AG09319 (cell line): ENCODE measurements at places on chromosomes 1 and 21.

- DNase-seq, result no peak
Measured at GRCh38 chr1:231160895-231161666, 777 bp upstream of the TRIM67 start.

DNA sequence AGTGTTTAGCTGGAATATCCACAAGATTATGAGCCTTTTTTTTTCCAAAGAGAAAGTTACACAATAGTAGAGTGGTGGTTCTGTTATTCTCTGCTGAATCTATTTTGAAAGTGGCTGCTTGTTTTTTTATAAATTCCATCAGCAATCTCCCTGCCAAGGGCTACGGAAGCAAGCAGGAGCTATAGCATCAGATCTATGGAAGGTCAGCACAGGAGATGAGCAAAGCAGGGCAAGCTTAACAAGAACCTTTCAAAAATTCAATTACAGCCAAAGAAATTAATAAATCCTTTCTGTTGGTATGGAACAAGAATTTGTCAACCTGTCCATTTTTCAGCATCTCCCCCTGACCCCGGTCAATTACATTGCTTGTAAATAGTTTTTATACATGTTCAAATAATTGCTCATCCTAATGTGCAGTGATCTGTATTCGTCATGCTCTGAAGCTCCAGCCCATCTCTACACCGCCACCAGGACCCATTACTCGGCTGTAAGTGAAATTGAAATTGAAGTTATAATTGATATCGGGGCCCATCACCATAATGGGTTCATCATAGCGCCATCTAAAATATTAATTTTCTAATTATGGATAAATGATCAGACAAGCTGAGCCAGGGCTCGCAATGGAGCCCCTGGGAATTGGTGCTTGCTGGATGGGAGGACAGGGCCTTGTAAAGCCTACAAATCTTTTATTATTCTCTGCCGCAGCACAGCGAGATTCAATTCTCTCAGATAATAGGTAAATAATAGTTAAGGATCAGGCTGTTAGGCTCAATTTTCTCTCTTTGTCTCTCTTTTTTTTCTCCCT lies 215.1 kb downstream of the ATG4C start:
- DNase-seq, result no peak

DNA sequence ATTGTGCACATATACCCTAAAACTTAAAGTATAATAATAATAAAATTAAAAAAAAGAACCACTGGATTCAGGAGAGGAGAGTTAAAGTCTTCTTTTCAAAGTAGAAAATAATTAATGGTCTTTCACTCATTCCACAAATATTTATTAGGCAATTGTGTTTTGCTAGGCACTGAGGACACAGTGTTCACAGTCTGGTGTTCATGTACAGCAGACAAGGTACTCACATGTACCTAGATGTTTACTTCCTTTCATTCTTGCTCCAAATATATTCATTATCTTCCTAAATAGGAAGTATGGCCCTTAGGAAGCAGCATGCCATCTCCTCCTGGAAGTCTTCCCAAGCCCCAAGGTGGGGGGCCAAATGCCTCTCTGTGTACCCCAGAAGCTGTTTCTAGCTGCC lies 265.0 kb downstream of the NPHP4 start:
- no peak for DNase-seq

- DNase-seq, result no peak
Measured at GRCh38 chr1:21539933-21540332, 30.7 kb downstream of the ALPL start.

GRCh38 chr1:4021136-4021973 lies 121.3 kb upstream of the C1orf174 start:
- no peak for DNase-seq

GRCh38 chr1:116514708-116515525 lies 55.9 kb downstream of the CD58 start:
- no peak for DNase-seq

DNA sequence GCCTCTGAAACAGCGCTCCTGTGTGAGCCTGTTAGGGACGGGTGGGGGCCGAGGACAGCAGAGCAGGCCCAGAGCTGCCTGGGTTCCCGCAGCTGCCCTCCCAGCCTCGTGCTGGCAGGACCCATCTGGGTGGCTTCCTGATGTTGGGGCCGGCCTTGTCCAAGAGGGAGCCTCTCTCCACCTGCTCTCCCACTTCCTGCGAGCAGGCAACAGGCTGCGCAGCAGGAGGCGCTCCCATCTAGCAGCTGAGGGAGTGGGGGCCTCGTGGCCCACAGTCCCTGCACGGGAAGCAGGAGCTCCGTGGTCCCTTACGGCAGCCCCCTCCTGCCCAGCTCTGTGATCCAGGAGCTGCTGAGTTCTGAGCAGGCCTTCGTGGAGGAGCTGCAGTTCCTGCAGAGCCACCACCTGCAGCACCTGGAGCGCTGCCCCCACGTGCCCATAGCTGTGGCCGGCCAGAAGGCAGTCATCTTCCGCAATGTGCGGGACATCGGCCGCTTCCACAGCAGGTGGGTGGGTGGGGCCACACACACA lies 68.0 kb downstream of the TRIM11 start:
- no peak for DNase-seq

- no peak for DNase-seq
Measured at GRCh38 chr1:210250665-210250997, 18.0 kb downstream of the SERTAD4 start.

DNA sequence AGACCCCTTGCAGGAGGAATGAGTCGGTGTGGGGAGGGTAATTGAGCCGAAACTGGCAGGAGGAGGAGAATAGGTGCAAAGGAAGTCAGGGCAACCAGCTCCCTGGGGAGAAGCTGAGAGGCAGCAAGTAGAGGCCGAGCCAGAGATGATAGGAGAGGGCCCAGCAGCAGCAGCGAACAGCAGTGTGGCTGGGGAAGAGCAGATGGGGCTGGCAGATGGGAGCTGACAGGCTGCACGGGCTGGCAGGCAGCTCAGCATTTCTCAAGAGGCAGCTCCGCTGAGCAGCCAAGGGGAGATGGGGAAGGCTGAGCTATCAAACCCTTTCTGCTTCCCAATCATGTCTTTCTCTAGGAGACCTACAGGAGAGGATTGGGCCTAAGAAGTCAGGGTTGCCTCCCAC lies 158.2 kb downstream of the TRIM33 start:
- DNase-seq, result no peak

DNA sequence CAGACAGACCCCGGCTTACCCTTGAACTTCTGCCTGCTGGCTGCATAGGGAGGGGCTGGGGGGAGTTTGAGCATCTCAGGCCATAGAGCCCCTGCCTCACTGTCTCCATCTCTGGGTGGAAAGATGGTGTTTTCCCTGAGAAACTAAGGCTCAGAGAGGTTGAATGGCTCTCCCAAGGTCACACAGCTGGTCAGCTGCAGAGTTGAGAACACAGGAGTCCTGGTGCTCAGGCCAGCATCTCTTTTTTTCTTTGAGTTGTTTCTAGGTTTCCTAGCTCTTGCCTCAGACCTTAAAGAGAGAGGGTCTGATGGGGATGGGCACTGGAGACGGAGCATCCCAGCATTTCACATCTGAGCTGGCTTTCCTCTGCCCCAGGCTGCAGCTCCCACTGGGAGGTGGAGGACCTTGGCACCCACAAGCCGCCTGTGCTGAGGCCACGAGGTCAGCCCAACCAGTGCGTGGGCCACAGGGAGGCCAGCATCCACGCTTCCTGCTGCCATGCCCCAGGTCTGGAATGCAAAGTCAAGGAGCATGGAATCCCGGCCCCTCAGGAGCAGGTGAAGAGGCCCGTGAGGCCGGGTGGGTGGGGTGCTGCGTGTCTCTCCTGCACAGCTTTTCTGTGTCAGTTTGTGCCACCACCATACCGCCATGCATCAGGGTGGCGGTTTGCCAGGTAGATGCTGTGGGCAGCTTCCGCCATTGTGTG lies 21.8 kb downstream of the PCSK9 start:
- no peak for DNase-seq

- no peak for DNase-seq
Measured at GRCh38 chr1:111463029-111463683, 10.6 kb upstream of the C1orf162 start.
